ENCODE measurements at places on chromosomes 11 and 22.

GRCh38 chr22:49299821-49300231 is 527.8 kb downstream of the BRD1 start:
- no peak for DNase-seq

- DNase-seq = no peak
These were observed 53.7 kb downstream of the CD6 start for GRCh38 chr11:61024938-61025820.

DNA sequence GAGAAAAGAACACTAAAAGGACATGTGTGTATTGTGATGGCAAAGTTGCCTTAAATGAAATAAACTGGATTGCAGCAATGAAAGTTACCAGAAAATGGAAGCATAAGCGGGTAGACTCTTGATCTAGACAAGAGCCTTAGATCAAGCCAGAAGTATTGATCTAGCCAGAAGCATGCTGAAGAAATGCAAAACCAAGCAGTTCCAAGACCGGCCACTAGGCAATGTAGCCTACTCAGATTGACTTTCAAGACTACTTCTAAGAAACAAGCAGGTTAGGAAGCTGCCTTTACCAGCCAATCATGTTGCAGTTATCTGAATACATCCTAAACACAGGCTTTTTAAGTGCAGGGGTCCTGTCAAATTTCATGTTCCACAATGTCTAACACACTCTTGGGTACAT is 54.6 kb downstream of the KCNA4 start:
- DNase-seq = no peak

- DNase-seq = no peak
These were observed 36.0 kb upstream of the PACSIN2 start for GRCh38 chr22:43050995-43051394.

GRCh38 chr11:90698238-90698637 is 475.4 kb upstream of the CHORDC1 start:
- DNase-seq = no peak

- DNase-seq = no peak
These were observed 12.3 kb upstream of the SH3BP1 start for GRCh38 chr22:37627121-37627520.

- DNase-seq = no peak
These were observed 346.4 kb upstream of the ARHGAP42 start for GRCh38 chr11:100340466-100341319.

Data from LoVo (cell line).